ENCODE measurements at places on chromosomes 7 and 10. TPM values are rescaled to one million over a fixed set of nuclear protein-coding genes. Genes with fewer than 3 reads are reported as not detected.

The CTBP2 gene
- 44.4 TPM for total RNA-seq

The FRAT2 gene
- total RNA-seq = 4.3 TPM

GRCh38 chr7:133491201-133491691, 238.4 kb downstream of the EXOC4 start:
- no peak for DNase-seq

DNA sequence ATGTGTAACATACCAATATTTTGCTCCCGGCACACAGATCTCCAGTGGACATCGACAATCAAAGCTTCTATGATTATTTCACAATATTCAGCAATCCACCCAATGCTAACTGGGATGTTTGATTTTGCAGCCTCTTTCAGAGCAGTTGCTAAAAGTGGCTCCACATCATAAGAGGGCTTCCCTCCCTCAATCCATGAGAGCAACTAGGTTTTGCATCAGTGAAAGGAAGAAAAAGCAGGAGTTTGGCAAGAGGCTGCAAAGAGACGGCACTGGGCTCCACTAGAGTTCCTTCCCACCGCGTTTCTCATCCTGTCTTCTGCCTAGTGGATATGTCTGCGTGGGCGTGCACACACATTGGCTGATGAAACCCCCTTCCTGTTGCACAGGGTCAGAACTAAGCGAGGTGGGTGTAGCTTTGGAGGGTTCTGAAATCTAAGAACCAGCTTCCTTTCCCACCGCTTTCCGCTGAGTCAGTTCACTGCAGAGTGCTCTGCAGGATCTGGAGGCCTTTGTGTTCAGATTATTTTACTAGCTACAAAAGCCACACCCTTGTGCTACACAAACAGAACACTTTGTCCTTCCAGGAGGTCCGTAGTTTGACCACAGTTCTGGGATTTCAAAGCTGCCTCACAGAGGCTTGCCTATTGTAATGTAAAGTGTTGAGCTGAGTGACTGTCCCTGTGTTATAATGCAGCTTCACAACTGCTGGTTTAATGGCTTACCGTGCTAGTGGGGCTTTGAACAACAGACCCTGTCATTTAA, 28.1 kb downstream of the ARL4A start:
- peak; percentile 90 for DNase-seq

The PDCD4 gene
- 55.0 TPM for total RNA-seq

GRCh38 chr7:155788616-155789000, 23.7 kb downstream of the SHH start:
- no peak for DNase-seq

DNA sequence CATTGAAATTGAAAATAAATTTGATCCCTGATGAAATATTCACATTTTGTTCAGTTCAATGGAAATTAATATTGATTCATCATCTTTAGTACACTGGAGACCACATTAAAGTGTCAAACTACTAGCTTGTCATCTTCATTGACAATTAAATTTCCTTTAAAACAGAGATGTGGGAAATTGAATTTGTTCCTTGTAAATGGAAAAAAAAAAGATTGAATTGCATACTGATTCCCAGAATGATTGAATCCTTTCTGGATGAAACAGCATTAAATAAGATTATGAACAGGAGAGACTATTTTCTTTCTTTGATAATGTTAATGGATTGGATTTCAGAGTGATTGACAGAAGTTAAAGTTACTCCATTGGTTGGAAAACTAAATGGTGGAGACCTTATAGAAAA, 241.3 kb upstream of the CNTNAP2 start:
- no peak for DNase-seq

DNA sequence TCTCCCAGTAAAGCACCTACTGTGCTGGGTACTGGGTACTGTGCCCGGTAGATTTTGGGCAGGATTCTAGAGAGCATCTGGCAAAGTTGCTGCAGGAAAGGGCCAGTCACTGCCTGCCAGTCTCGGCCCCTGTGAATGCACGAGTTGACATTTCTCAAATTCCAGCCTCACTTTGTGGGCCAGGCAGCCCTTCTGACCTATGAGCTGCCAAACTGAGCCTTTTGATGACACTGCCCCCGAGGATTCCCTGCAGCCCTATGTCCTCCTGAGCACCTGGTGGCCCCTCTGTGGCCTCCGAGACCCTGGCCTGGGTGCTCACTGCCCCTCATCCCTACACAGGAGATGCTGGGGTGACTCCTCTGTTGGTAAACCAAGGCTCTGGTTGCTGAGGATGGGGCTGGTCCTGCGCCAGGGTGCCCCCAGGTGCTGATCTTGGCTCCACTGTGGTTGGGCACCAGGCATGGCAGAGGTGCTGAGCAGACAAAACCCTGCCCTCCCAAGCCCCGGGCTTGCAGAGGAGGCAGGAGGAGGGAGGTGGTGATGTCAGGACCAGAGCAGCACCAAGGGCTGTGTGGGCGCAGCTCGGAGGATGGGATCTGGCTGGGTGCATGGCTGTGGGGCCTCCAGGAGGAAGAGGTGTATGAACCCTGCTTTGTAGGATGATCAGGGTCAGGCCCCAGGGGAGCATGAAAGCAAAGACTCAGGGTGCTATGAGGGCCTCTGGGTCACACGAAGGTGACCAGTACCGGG, 16.2 kb downstream of the LHPP start:
- no peak for DNase-seq

DNA sequence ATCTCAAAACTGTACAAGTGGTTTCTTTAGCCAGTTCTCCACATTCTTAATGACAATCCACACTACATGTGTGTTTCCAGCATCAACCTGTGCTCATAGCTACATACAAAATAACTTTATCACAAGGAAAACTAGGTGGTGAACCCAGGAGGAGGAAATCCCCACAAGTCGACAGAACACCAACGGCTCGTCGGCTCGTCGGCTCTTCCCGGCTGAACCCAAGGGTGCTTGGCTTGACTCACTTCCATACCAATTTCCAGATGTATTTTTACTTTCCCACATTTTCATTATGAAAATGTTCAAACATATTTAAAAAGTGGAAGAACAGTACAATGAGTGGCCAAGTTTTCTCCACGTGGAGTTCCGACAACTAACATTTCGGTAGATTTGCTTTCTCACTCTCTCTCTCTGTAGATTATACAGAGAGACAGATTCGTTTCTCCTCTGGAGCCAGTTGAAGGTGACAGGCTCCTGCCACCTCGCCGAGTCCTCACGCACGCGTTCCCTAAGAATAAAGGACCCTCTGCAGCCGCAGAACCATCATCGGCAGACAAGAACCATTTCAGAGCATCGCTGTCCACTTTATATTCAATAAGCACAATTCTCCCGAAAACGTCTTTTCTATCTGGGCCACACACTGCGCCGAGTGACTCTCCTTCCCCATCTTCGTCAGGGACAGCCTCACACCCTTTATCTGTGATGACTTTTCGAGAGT, 53.3 kb downstream of the DIP2C start:
- peak; percentile 56 for DNase-seq

The OPN1SW gene
- not detected for total RNA-seq

DNA sequence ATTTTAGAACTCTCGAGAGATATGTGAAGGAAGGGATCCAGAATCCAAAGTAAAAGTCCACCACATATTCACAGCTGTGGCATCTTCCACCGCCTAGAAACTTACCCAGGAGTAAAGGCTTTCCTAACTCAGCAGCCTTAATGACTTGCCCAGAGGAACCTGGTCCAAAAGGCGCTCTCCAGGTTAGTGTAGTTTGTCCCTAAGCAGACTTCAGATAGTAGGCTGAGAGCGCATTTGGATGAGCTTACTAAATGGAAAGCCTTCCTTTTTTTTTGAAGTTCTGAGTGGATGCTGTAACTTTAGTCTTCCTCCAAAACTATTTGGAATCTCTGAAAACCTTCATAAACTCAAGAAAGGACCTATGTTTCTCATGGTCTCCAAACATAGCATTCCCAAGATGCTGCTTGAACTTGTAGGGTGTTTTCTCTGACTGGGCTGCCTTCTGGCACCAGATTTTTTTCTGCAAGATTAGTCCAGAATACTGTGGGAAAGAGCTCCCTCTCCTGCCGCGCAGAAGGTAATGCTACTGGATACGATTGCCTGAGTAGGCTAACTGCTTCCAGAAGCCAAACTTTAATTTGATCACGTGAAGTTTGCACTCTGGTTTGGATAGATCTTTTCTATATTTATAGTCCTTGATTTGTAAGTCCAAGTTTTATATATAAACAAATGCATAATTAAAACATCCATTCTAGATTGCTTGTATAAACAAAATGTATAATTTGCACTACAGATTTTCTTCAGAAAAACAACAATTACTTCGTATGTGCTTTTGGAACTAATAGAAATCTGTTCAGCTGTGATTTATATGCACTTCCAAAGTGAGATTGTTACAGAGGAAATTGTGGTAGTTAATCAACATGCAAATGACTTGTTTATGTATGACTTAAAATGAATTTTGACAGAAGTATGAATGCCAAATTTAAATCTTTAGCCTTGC, 19.6 kb upstream of the GPR37 start:
- no peak for DNase-seq

DNA sequence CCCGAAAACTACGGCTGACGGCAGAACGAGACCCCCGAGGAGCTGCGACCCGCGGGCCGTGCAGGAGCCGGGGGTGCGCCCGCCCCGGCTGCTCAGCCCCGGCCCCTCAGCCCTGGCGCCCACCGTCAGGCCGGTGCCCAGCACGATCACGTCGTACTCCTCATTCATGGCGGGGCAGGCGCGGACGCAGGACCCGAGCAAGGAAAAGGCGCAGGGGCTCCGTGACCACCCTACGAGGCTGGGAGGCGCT, 218 bp downstream of the GDI2 start:
- DNase-seq = no peak

DNA sequence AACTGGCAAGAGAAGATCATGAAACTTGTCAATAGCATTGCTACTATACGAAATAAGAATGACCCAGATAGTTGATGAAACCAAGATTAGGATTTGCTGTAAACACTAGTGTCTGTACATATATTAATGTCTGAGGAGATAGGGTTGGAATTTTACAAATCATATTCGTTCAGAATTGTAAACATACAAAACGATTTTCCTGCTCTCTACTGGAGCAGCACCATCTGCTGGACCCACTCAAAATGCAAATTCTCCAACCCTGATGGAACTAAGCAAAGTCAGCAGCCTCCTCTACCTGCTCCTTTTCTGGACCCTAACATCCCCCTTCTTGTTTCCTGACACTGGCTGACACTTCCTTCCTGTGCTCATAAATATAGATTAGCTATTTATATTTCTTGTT, 29.4 kb upstream of the SGMS1 start:
- no peak for DNase-seq

The UFSP1 gene
- total RNA-seq = 2.7 TPM

DNA sequence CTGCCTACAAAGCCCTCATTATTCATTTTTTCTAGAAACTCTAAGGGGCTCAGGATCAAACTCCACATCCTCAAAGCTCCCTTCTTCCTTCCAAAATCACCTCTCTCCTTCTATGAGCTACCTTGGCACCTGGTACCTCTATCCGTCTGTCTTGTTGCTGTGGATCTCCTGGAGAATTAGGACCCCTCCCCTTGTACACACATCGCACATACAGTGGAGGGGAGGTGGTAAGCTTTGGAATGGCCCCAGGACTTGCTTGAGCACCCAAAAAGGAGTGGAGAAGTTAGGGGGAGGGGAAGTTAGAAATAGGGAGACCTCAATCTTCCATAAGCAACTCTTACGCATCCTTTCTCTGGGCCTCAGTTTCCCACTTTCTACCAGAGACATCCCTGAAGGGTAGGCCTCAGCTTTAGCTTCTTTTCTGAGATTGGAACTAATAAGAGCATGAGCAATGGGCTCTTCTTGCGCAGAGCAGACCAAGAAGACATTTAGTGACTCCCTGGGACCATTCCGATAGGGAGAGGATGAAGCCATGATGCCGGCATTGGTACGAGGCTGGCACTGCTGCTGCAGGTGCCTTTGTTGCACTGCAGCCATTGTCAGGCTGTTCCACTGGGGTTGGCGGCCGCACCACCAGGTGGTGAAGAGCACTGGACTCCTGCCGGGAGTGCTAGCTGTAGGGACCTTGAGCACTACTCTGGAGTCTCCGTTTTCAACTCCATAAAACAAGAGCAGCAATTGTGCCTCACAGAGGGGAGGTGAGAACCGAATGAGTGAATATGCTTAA, 4.5 kb downstream of the CYP26C1 start:
- DNase-seq = no peak

The BMPER gene
- 7.1 TPM for total RNA-seq

GRCh38 chr7:120370954-120371353, 98.0 kb downstream of the KCND2 start:
- DNase-seq = no peak

- DNase-seq = no peak
Observed at GRCh38 chr10:31700181-31700611, 228.4 kb downstream of the ARHGAP12 start.

DNA sequence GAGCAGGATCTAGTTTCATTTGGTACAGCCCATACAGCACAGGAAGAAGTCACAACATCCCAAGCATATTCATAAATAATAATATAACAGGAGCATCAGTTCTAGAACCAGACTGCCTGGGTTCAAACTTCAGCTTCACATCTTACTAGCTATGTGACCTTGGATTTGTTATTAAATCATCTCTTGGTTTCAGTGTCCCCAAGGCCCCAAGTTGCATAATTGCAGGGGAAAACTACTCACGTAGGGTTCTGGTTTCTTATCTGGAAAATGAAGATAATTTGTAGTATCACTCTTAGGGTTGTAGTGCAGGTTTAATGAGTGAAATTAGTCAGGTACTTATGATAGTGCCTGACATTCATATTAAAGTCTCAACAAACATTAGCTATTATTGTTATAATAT, 5.5 kb upstream of the IQUB start:
- no peak for DNase-seq

GRCh38 chr7:111789870-111790269, 227.6 kb upstream of the IMMP2L start:
- DNase-seq = no peak
